Stimulated activated CD8-positive, alpha-beta memory T cell treated with anti-CD3 and anti-CD28 coated beads, Interleukin-12 subunit alpha, Interleukin-12 subunit beta, amount 100 ng/mL, for 4 hours (primary cell): ENCODE measurements at places on chromosomes 3 and 15.

DNA sequence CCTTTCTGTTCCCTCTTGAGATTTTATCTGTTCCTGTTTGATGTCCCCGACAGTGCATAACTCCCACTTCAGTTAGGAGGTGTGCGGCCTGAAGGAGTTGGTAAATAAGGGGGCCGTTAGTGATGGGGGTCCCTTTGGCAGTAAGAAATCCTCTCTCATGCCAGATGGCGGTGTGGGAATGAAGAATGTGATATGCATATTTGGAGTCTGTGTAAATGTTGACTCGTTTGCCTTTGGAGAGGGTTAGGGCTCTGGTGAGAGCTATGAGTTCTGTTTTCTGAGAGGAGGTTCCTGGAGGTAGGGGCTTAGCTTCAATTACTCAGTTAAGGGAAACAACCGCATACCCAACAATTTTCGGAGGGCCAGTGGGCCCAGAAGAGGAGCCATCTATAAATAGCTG is 38.8 kb upstream of the RNF7 start:
- DNase-seq, result no peak

DNA sequence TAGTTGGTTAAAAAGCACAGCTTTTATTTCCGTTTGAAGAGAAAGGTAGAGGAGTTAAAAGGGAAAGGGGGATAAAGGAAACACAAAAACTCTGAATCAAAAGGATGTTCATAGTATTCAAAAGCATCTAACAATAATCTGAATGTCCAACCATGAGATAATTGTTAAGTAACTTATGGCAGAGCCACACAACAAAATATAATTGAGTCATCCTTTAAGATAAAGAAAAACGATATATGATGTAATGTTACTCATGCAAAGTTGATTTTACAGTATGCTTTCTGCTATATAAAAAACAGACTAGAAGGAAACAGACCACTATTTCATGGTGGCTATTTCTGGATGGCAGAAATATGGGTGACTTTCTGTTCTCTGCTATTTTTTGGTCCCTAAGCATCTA is 3.9 kb downstream of the XPC start:
- no peak for DNase-seq

GRCh38 chr3:72285502-72285901 is 500.6 kb upstream of the PROK2 start:
- DNase-seq, result no peak

GRCh38 chr3:131620977-131621376 is 118.2 kb upstream of the MRPL3 start:
- no peak for DNase-seq

DNA sequence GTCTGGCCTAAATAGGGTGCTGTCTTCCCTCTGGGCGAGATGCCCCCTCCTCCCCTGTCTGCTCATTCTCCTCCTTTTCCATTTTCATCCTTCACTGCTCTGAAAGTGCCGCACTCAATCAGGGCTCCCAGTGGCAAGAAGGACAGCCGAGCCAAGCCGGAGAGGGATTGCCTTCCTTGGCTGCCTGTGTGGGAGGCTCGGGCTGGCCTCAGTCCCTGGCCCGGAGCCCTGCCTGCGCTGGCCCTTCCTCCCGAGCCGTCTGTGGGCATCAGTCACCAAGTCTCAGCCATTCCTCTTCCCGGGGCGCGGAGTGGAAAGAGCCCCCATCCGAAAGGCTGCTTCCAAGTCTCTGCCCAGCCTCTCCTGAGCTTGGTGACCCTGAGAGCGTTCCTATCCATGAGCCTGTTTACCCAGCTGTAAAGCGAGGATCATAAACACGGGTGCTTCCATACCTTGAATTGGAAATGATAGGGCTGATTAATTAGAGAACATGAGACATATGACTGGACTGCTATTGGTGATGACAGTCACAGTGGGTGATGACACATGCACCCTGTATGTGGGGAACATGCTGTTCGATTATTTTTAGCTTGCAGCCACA is 59.1 kb upstream of the TLE3 start:
- DNase-seq, result no peak

GRCh38 chr15:39774688-39775267 is 7.9 kb downstream of the FSIP1 start:
- no peak for DNase-seq

DNA sequence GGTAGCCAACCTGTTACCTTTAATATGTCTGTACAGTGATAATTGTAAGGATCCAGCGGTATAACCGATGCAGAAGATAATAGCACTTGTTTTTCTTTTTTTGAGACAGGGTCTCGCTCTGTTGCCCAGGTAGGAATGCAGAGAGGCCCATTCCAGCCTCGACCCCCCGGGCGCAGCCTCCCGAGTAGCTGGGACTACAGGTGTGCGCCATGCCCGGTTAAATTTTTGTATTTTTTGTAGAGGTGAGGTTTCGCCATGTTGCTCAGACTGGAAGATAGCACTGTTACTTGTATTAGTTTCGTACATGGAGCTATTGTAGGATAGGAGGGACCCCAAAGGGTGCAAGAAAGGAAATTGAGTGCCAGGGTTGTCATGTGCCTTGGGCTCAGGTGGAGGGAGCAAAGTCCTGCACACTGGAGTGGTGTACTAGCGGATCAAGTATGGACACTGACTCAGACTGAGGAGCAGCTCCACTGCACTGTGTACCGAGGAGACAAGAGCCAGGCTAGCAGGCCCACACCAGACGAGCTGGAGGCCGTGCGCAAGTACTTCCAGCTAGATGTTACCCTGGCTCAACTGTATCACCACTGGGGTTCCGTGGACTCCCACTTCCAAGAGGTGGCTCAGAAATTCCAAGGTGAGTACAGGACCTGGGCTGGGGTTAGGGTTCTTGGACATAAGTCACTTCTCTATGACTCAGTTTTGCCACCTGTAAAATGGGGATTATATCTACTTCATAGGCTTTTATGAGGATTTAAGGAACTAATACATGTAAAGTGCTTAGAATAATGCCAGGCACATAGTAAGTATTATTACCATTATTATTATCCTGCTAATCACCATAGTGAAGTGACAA is 1.0 kb downstream of the OGG1 start:
- DNase-seq, result no peak

- DNase-seq, result no peak
These were observed 18.2 kb upstream of the ZBTB20 start for GRCh38 chr3:115165266-115165665.

- DNase-seq, result no peak
These were observed 5.1 kb upstream of the TLE3 start for GRCh38 chr15:70102827-70103226.

DNA sequence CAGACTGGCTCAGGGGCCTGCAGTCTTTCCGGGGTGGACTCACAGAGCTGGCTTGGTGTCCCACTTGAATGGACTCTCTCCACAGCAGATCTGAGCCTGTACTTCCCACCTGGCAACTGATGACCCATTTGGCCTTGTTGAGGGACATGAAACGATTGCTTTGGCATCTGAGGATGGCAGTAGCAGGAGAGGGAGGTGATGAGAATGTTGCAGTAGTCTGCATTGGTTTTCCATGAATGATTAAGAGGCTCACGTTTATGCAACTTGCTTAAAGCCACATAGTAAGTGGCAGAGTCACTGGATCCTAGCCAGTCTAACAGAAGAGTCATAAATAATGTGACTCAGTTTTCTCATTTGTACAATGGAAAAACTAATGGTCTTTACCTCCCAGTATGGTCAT is 21.9 kb downstream of the IL20RB start:
- no peak for DNase-seq

- no peak for DNase-seq
These were observed 30.3 kb upstream of the C15orf39 start for GRCh38 chr15:75171408-75171807.

- no peak for DNase-seq
These were observed 31.0 kb downstream of the CPA3 start for GRCh38 chr3:148896062-148896461.

DNA sequence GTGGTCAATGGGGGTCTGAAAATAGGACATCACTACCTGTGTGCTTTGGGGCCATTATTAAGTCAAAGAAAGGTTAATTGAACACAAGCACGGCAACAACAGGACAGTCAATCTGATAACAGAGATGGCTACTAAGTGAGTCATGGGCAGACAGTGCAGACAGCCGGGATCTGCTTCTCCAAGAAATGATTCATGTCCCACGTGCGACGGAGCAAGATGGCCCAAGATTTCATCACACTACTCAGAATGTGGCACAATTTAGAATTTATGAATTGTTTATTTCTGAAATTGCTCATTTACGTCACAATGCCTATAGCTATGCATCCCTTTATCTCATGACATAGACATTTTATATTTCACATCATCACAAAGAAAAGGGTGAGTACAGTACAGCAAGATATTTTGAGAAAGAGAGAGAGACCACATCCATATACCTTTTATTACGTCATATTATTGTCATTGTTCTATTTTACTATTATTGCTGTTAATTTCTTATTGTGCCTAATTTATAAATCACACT is 770.6 kb upstream of the NR2F2 start:
- no peak for DNase-seq

GRCh38 chr15:75177360-75178071 is 24.2 kb upstream of the C15orf39 start:
- no peak for DNase-seq

- no peak for DNase-seq
These were observed 57.3 kb upstream of the RNF7 start for GRCh38 chr3:141680620-141681389.

DNA sequence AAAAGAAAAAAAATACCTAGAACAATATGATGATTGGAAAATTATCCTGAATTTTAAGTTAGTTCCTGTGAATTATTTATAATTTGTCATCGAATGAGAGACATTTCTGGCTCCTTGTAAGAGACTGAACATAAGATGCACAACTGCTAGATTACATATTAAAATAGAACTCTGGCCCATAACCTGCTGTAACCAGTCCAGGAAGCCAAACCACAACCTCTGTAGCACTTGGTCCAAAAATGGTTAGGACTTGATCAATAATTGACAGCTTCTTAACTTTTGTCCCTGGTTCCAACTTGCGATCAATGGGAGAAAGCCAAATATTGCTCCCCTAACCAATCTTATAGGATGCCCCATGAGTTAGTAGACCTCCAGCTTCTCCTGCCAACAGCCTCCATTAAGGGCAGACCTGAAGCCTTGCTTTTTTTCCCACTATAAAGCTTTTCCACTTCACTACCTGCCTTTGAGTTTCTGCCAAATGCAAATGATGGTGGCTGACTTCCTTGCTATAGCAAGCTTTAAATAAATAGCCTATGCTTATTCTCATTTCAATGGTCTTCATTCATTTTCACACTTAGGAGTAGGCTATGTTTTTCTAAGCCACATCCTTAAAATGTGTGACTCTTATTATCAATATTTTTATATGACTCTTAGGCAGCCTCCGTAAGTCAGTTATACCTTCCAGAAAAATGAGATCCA is 224.0 kb upstream of the ARHGEF26 start:
- DNase-seq, result no peak

- no peak for DNase-seq
These were observed 297.3 kb upstream of the ADAMTS9 start for GRCh38 chr3:64985072-64985471.

- no peak for DNase-seq
These were observed 27.9 kb upstream of the PDE8A start for GRCh38 chr15:84953726-84954125.

- DNase-seq, result no peak
These were observed 450.5 kb upstream of the PDZRN3 start for GRCh38 chr3:74075241-74075640.

DNA sequence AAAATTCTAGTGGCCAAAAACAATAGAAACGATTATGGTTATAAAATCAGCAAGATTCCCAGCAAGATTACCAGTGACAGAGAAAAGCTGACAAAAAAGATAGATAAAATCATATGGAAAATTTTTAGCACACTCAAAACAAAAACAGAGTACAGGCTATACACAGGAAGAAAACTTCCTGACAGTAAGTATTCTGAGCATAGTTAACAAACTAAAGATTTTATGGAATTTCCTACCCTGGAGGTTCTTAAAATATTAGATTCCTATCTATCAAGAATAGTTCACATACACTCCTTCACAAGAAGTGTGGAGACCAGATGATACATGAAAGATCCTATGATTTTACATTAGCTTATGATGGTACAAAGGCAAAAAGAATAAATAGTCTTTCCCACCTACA is 50.8 kb downstream of the ZNF148 start:
- DNase-seq, result no peak

GRCh38 chr3:40129981-40130380 is 179.5 kb upstream of the EIF1B start:
- no peak for DNase-seq

- no peak for DNase-seq
These were observed 121.8 kb upstream of the NLGN1 start for GRCh38 chr3:173275740-173276139.
